H4 (cell line): ENCODE measurements at places on chromosomes 1 and 21. TPM values are rescaled to one million over a fixed set of nuclear protein-coding genes. Genes with fewer than 3 reads are reported as not detected.

- DNase-seq = no peak
These were observed 127.7 kb upstream of the KAZN start for GRCh38 chr1:14470802-14471201.

DNA sequence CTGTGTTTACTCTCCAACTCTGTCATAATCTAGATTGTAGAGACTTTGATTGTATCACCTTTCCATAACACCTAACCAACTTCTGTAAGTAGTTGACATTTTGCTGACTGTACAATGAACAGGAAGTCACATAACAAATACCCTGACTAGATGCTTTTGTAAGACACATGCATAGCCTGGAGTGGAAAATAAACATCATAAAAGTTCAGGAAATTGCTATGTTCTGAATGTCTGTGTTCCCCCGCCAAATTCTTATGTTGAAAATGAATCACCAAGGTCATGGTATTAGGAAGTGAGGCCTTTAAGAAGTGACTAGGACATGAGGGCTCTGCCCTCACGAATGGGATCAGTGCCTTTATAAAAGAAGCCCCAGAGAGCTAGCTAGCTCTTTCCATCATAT lies 40.4 kb upstream of the ZSWIM5 start:
- peak; percentile 69 for DNase-seq

NEK2 gene
- total RNA-seq = 37.0 and 53.1 TPM in 2 replicates

- no peak for DNase-seq
These were observed 164.2 kb downstream of the FMN2 start for GRCh38 chr1:240255922-240256321.

DNA sequence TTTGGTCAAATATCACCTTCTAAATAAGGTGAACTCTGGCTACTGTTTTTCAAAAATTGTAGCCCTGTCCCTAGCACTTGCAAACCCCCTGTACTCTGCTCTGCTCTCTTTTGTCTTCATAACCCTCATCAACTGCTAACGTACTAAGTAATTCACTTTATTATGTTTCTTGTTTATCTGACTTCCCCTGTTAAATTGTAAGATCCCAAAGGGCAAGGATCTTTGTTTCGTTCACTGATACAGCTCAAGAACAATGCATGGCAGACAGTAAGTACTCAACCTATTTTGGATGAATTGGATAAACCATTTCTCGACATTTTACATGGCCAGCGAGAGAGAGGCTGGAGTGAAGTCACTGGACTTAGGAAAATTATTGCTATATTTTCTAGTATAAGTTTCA lies 46.9 kb downstream of the ATP5PF start:
- DNase-seq = no peak

DNA sequence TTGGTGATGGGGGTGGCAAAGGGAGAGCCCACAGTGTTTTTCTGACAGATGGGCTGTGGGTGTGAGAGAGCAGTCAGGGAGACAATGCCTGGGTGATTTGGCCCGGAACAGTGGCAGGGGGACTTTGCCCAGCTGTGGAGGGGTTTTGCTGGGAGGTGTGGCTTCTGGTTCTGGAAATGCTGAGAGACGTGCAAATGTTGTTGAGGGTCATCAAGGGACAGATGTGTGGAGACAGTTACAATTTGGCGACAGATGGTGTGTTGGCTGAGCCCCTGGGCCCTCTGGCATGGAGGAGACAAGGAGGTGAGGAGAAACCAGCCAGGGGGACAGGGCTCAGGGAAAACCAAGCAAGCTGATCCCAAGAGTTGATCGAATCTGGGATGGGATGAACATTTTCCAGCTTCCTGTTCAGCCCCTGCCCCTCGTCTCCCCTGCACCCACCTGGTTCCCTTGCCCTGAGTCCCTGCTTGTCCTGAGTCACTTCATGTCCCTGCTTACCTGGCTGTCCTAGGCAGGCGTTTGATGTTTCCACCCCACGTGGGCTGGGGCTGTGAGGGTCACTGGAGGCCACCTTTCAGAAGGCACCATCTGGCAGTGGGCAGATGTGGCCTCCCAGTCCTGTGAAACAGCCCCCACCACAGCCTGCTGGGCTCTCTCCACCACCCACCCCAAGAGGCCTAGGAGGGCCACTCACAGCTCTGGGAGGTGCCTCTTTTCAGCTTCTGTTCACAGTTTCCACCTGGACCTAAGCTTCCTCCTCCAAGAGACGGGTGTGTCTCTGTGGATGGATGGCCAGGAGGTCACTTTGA lies 15.8 kb upstream of the ZNF678 start:
- no peak for DNase-seq

CITED4 gene
- 0.14 and 0.17 TPM in 2 replicates for total RNA-seq

GRCh38 chr1:172935062-172935592 lies 115.6 kb downstream of the TNFSF18 start:
- DNase-seq = no peak

SLC44A5 gene
- total RNA-seq = 0.62 and 1.6 TPM in 2 replicates

GRCh38 chr1:81174811-81175476 lies 625.8 kb upstream of the ADGRL2 start:
- DNase-seq = peak; percentile 39

- no peak for DNase-seq
These were observed 2.8 kb downstream of the MRTO4 start for GRCh38 chr1:19254416-19254815.

GRCh38 chr1:19356266-19356665 lies 44.1 kb downstream of the SLC66A1 start:
- DNase-seq = no peak

S100B gene
- not detected in 2 replicates for total RNA-seq

DNA sequence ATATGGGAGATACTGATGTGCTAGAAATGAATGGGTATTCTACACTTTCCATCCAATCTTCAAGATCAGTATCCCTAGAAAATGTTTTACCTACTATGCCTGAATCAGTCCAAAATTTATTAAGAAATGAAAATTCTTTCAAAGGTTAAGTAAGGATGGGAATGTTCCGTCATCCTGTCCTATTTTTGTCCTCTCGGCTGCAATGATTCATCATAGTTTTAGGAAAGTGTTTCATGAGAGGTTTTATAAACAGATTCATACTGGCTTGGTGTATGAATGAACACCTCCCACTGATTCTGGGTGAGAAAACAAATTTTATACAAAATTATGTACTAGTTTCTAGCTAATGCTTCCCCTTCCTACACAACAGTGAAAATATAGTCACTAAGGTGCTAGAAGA lies 504.6 kb upstream of the NR5A2 start:
- no peak for DNase-seq

DNA sequence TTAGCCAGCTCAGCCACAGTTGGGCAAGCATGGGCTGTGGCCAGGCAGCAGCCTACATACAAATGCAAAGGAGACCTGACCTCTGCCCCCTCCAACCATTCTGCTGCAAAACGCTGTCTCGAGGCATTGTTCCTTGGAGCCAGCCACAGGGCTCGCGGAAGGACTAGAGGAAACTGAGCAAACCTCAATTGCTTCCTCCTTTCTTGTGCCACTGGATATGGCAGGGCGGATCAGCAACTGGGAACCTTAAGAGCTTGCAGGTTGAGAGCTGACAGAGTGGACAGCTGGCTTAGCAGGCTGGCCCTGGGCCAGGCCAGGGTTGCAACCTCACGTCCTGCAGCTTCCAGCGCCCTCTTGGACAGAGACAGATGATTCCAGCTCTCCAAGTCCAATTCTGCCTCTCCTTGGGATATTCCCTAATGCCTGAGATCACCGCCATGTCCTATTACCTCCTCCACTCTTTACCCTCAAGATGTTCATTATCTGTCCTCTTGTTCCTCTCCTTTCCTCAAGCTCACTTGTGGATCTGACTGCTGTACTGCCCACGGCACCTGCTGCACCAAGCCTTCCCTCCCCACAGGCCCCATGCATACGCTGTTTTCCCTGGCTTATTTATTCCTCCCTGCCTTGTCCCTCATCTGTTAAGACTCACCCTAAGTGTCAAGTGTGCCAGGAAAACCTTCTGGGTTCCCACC lies 67.5 kb downstream of the SDC3 start:
- DNase-seq = no peak

PADI2 gene
- total RNA-seq = 0.08 and 0.12 TPM in 2 replicates

RNU1-4 gene
- total RNA-seq = not detected in 2 replicates

DNA sequence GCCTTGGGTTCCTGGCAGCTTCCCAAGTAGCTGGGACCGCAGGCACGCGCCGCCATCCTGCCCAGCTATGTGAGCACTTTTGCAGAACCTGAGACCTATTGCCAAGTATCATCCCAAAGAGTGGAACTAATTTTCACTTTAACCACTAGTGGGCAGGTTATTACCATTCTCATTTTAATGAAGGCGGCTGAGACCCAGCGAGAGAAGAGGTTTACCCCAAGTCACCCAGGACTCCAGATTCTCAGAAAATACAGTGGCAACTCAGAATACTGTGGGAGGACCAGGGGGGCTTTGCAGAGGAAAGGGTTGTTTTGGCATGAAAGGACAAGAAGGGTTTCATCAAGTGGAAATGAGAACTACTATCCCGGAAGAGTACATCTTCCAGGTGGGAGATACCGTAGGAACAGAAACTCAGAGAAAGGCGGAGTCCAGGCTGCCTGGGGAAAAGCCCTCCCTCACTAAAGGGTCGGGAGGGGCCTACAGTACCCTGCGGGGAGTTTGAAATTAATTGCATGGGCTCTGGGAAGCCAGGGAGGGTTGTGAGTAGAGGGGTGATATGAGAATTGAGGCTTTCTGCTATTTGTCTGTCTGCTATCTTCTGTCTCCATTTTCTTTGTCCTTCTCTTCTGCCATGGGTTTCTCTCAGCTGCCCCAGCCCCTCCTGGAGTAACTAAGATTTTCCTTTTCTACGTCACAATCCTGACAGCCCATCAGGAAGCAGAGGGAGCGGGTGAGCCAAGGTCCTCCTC lies 7.2 kb upstream of the SEMA4A start:
- DNase-seq = peak; percentile 96

GRCh38 chr1:15472587-15472986 lies 3.3 kb upstream of the CELA2B start:
- DNase-seq = no peak

DNA sequence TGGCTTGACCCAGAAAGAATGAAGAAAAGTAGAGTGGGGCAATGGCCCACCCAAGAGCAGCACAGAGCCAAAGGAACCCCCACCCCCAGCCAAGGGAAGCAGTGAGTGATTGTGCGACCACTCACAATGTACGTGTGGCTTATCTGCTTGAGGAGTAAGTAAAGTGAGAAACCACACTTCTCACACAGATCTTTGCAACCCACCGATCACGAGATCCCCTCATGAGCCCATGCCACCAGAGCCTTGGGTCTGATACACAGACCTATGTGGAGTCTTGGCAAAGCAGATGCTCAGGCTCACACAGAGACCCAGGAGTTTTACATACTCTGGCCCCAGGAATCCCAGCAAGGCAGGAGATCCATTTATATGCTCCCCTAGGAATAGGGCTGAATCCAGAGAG lies 14.0 kb upstream of the SLC9C2 start:
- no peak for DNase-seq

- peak; percentile 41 for DNase-seq
These were observed 7.6 kb downstream of the EFNA3 start for GRCh38 chr1:155086128-155086741.

DNA sequence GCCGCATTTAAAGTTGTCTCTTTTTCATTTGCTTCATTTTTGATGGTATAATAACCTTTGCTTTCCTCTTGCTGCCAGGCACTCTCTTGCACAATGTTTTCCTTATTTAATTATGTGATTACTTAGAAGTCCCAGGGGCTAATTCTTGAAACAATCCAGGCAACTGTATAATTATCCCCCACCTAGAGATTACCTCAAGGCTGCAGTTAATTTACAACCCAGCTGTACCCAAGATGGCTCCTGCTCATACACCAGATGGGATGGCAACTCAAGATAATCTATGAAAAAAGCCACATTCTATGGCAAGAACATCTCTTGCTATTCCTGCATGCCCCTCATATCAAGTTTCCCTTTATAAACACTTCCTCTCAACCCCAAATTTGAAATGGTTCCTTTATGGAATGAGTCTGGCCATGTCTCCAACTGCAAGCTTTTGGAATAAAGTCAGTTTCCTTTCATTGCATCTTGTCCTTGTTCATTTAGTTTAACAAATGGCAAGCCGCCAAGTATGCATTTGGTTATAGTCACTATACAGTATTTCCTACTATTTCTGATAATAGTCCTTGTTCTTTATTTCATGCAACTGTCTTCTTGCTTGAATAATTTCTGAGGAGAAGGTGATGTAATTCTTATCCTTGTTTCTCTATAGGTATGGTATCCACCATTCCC lies 1042.6 kb downstream of the PLA2G4A start:
- DNase-seq = no peak

- DNase-seq = no peak
These were observed 87.3 kb upstream of the CTTNBP2NL start for GRCh38 chr1:112308716-112309115.
